Activated CD4-positive, alpha-beta T cell treated with anti-CD3 and anti-CD28 coated beads, Interleukin-2, amount 50 U/mL, for 16 hours (primary cell): ENCODE measurements at places on chromosomes 5 and 9.

GRCh38 chr9:127021664-127022363 lies 100.6 kb downstream of the ANGPTL2 start:
- DNase-seq = no peak

DNA sequence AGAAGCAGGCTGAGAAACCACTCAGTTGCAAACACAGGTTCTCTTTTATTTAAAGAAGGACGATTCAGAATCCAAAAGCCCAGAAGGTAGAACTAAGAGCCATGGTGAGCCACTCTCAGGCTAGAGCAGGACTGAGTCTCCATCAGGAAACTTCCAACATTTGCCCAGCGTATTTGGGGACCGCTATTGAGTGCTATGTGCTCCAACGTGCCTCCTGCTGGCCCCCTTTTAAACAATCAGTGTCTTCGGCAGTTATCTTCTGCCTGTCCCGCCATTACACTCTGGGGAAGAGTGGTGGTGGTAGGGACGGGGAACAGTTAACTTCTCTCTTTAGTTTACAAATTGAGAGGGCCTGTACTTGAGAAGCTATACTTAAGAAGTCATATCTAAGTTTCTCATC lies 78.1 kb downstream of the DENND1A start:
- no peak for DNase-seq

DNA sequence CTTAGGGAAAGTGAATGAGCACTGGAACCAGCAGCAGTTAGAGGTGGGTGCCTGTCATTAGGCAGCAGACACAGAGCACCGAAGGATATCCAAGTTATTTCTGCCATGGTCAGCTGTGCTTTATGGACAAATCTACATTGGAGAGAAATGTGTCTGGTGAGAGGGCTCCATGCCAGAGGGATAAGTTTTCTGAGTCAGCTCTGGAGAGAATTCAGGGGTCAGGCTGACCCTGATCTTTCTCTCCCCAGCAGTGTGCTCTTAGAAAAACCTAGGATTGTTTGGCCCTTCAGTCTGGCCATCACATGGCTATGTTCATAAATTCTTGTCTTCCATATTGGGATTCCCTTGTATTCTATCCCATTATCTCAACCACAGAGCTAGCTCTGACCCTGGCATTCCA lies 8.9 kb upstream of the IL17B start:
- no peak for DNase-seq

- no peak for DNase-seq
Observed at GRCh38 chr9:77667151-77667550, 19.0 kb upstream of the GNA14 start.

DNA sequence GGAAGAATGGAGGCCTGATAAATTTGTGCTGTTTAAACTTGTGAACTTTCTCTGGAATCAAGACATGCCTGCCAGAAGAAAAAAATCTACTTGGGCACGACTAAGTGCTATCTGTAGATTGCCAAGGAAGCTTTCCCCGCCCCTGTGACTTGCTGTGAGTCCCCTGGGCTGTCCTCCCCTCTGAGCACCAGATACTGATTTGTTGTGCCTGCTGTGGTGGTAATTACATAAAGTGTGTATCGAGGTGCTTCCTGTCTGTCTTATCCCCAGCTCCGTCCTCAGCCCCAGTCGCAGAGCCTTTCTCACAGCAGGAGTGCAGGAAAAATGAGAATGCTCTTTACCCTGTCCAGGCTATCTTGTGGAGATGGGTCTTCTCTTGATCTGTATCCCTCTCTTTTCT lies 53.9 kb downstream of the TRIO start:
- no peak for DNase-seq

- no peak for DNase-seq
Observed at GRCh38 chr9:132898051-132898450, 19.4 kb downstream of the SPACA9 start.

- peak; percentile 8 for DNase-seq
Observed at GRCh38 chr5:17217493-17218352, at the start of gene BASP1. Gene BASP1, plus strand, starts transcription at chr5:17217631. Its CDS starts 57,586 bp downstream, at chr5:17275217.

DNA sequence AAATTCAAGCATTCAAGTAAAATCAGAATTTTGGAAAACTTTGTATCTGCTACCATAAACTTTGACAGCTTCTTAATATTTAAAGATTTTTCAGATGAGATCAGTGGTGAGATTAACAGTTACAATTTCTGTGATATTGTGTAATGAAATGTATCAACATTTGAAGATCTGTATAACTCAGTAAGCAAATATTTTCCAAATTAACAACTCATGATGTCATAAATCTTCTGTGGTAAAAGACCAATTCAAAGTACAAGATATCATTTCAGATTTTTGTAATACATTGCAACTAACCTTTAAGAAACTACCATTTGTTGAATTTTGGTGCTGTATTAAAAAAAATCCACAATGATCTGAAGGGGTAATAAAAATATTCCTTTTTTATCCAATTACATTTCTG lies 352.2 kb downstream of the KIAA0825 start:
- DNase-seq = no peak

- no peak for DNase-seq
Observed at GRCh38 chr5:51495672-51496071, 112.4 kb downstream of the ISL1 start.

DNA sequence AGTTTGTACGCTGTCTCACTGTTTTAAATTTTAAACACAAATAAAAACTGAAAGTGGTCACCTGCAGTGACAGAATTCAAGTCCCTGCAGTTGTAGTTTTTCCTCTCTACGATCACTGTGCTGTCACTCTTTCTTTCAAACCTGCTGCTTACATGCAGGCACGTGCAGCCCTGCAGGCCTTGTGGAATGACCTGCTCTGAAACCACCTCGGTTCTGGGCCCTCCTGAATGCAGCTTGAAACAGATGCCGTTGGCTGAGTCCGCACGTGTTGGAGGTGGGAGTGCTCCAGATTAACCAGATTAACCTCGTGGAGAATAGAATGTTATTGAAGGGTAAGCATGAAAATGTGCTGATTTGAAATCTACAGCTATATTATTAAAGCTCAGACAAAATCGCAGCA lies 126.0 kb upstream of the ERCC6L2 start:
- no peak for DNase-seq

GRCh38 chr5:24444414-24444813 lies 200.4 kb downstream of the CDH10 start:
- no peak for DNase-seq

GRCh38 chr5:131685516-131686171 lies 50.6 kb upstream of the RAPGEF6 start:
- no peak for DNase-seq

DNA sequence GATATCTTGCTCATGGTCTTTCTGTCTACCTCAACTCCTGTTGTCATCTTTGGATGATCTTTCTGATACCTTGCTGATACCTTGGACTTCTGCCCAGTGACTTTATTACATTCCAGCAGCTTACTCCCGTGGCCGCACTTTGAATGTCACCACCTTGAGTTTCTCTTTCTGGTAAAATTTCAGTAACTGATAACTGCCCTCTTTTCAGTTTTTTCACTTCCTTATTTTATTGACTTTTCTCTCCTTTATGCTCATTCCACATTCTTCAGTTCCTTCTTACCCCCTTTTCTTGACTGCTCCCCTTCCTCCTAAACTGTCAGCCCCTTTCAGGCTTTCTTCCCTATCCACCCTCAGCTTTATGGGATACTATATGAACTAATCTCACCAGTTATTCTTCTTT lies 7.0 kb upstream of the FBXO4 start:
- DNase-seq = no peak

DNA sequence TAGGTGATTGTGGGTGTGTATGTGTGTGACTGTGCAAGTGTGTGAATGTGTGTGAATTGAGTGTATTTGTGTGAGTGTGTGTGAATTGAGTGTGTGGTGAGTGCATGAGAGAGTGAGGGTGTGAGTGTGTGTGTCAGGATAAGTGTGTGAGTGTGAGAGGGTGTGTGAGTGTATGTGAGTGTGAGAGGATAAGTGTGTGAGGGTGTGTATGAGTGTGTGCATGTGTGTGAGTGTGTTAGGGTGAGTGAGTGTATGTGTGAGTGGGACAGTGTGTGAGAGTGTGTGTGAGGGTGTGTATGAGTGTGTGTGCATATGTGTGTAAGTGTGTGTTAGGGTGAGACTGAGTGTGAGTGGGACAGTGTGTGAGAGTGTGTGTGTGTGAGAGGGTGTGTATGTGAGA lies 21.7 kb downstream of the GPRIN1 start:
- DNase-seq = no peak

GRCh38 chr5:140038373-140038957 lies 4.6 kb downstream of the NRG2 start:
- no peak for DNase-seq

DNA sequence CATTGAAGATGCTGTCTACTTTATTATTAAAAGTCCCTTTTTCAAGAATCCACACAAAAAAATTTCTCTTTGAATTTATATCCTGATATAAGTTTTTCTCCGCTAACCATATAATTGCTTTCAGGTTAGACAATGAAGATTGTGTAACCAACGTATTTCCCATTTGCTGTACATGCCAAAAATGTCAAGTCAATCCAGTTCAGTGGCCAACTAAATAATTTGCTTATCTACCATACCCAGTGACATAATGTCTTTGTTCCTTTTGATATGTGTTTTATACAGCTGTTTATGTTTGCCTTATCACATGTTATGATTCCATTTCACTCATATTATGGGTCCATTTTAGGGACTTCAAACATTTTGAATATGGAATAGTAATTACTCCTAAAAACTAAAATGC lies 349.9 kb downstream of the EFNA5 start:
- DNase-seq = no peak

- DNase-seq = no peak
Observed at GRCh38 chr9:88583901-88584596, 49.1 kb downstream of the NXNL2 start.

GRCh38 chr5:14241141-14241540 lies 98.0 kb downstream of the TRIO start:
- DNase-seq = no peak

- DNase-seq = no peak
Observed at GRCh38 chr5:138844812-138845513, 30.2 kb downstream of the LRRTM2 start.

DNA sequence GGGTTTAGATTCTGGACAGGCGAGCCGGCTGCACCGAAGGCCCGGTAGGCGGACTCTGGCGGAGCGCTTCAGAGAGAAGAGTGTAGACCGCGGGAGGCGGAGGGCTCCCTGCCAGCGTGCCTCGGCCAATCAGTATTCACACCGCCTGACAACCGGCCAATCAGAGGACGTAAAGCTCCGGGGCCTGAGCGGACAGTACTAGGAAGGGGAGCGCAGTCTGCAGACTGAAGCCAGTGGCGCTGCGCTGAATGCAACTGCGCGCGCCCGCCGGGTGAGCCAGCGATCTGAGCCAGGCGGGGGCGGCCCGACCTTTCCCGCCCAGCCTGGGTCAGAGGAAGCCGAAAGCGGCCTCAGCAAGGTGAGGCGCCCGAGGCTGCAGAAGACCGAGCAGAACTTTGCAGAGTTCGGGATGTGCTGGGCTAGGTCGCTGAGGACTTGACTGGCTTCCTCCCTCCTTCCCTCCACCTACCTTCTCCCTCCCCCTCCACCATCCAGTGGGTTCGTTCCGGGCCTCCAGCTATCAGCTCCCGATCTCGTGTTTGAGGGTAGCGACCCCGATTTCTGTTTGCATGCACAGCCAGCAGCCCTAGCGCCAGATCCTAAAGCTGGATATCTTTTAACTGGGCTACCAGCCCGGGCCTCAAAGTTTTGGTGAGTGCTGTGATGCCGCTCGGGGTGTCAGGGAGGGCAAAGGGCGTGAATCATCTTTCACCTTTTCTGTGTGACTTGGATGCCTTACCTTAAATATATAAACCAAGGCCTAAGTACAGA lies at the start of gene DMRT2:
Gene DMRT2 (plus strand): TSS at position 233 of the 771 bp plus-strand sequence. CDS start 1,257 bp downstream, outside the sequence.
- DNase-seq = peak; percentile 76

GRCh38 chr5:1280177-1281037 lies 14.5 kb downstream of the TERT start:
- DNase-seq = no peak

GRCh38 chr9:121598167-121598964 lies 53.1 kb upstream of the DAB2IP start:
- no peak for DNase-seq

- DNase-seq = peak; percentile 86
Observed at GRCh38 chr5:178204935-178205748, 809 bp downstream of the HNRNPAB start.

DNA sequence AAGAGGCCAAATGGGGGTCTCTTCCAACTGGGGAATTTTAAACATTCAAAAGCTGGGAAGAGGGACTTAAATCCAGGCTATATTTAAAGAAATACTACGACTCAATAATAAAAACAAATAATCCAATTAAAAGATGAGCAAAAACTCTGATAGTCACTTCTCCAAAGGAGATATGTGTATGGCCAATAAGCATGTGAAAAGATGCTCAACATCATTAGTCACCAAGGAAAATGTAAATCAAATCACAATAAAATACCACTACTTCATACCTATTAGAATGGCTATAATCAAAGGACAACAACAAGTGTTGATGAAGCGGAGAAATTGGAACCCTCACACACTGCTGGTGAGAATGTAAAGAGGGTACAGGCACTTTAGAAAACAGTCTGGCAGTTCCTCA lies 130.4 kb downstream of the CDK5RAP2 start:
- no peak for DNase-seq

DNA sequence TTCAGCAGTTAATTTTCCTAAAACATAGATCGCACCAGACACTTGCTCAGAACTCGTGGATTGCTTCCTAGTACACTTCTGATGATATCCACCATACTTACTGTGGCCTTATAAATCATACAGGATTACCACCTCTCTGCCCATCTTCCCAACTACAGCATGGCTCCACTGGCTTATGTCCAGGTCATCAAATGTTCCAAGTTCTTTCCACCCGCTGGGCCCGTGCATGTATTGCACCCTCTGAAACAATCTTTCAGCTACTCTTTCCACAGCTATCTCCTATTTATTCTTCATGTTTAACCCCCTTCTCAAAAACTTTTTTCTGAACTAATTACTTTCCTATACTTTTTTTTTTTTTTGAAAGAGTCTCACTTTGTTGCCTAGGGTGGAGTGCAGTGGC lies 18.5 kb downstream of the FBXW2 start:
- DNase-seq = no peak

DNA sequence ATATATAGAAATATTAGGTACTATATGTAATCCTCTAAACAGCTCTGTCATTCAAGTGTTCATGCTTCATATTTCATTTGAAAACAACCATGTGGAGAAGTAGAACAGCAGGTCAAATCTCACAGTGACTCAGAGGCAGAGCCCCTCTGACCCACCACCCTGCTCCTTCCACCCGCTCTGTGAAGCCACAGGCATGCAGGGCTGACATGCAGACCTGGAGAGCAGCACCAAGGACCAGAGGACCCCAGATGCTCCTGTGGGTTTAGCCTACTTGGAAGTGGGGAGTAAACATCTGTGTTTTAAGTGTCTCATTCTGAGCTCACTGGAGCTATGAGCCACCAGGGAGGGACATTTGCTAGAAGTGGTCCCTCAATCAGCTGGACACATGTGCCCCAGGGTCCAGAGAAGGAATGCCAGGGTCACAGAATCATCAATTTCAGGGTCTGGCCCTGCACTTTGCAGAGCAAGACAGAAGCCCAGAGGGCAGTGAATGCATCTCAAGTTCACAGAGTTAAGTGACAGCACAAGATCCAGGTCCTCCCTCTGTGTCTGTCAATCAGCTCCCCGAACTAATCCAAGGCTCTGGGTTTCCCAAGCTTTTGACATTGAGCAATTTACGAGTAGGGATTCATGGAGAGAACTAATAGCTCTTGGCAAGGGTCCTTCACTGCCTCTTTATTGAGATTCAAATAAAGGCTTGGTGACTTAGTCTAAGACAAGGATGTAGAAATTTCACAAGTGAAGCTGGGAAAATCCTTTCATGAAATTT lies 441.1 kb downstream of the SEMA5A start:
- DNase-seq = no peak
